Common myeloid progenitor, CD34-positive (primary cell): ENCODE measurements at places on chromosomes 5 and 9.

DNA sequence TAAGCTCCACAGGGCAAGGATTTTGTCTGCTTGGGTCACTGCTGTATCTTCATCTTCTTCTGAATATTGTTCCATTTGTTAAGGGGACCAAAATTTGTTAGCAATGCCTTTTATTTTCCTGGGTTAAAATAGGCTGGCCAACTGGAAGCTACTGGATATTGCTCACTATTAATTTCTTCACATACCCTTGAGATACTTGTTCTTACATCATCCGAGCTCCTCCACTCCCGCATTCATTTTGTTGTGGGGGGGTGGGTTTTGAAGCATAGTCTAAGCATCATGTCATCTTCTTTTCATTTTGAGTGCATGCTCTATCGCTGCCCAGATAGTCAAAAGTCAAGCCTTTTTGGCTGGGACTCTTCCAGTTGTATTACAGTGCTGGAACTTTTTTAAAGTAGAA, 42.5 kb upstream of the PIK3R1 start:
- DNase-seq: no peak

DNA sequence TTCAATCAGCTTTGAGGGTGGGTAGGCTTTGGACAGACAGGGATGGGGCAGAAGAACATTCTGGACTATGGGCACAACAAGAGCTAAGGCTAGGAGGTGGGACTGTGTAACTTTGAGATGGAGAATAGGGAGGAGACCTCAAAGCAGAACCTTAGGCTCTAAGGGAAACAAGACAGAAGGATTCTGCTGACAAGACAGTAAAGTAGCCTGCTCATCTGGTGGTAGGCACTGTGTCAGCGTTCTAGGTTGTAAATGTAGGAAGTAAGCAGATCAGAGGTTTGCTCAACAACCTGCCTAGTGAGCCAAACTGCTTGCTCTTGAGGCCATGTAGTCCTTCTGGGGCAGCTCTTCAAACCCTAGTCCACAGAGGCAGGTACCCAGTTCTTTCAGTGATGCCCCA, 15.0 kb upstream of the IL12B start:
- DNase-seq: no peak

DNA sequence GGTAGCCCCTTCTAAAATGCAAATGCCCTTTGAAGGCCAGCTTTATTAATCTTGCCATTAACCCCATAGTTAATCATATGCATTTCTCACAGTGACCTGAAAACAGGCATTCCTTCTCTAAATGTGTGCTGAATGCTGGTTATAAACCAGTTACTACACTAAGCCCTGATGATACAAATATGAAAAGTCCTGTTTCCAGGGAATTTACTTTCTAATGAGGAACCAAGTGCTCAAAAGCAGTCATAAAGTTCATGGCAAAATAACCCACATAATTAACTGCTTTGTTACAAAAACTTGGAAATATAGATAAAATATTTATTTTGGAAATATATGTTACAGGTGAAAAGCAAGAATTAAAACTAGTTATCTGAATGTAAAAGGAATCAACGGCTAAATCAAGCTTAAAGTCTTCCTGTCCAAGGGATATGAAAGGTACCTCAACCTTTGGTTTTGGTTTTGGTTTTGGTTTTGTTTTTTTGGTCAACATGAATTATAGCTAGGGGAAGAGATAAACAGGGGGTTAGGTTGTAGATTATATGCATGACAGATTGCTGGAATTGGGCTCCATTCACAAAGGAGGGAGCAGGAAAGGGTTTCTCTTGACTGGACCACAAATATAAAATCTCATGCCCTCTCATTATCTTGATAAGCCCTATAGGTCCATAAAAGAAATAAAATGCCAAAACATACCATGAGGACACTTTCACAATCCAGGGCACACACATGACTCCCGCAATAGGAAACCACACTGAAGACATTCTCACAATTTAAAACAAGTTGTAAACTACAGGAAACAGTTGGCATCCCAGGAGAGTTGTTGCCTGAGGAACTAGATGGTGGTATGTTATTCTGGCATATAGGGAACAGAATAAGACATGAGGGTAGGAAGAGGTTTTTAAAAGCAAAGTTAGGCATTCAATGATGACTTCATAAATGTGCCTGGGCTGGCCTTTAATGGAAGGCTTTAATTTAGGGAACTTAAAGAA, 46.7 kb upstream of the MACIR start:
- DNase-seq: peak; percentile 92

DNA sequence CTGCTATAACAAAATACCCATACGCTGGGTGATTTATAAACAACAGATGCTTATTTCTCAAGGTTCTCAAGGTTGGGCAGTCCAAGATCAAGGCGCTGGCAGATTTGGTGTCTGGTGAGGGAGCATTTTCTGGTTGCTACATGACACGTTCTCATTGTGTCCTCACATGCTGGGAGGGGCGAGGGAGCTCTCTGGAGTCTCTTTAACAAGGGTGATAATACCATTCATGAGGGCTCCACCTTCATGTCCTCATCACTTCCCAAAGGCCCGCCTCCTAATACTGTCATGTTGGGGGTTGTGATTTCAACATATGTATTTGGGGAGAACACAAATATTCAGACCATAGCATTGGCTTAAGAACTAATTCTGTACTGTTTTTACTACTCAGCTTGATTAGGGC, 4.6 kb downstream of the CFAP90 start:
- DNase-seq: no peak

DNA sequence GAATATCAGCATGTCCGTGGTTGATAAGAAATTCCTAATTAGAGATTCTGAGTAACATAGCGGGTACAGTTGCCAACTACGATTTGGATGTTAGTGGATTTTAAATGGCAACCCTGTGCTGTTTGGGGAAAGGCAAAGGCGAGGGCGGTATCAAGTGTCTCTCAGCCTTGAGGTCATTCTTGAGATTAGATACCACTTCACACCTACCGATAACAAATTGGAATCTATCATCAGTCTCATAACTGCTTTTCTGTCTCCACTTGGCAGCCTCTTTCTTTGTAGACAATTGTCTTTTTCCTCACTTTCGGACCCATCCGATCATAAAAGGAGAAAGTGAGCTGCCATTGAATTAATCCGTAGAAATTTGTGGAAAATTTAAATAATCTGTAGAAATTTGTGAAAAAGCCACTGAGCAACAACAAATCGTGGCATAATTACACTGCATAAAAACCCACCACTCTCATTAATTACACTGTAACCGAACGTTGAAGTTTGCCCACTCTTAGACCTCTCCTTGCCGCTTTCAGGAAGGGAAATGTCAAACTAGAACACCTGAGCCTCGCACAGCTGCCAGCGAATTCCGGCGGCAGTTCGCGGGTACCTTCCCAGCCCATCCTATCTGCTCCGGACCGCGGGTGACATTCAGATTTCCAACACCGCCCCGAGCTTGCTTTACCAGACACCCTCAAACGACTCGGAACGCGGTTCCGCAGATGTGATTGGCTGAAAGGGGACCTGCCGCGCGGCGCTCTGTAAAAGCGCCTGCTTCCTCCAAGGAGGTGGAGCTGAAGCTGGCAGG, 849 bp upstream of the RGMB start:
- no peak for DNase-seq
